ENCODE measurements at places on chromosomes 1 and 21. TPM values are rescaled to one million over a fixed set of nuclear protein-coding genes. Genes with fewer than 3 reads are reported as not detected.

S100A7A gene
- total RNA-seq: not detected

DNA sequence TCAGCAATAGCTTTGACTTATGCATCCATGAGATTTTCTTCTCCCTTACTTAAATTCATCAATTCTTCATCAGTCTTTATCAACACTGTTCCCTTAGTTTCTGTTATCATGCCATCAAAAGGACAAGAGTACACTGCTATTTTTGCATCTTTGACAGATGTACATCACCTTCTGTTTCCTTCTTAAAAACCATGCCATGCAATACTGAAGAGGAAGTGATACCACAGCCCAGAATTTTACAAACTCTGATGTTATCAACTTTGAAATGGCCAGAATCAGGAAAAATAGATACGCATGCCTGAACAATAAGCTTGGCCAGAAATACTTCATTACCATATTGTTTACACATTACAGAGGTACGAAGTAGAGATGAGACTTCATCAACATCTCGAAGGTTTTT is 21.1 kb downstream of the FMO5 start:
- no peak overlapping the region for H3K4me3 ChIP-seq
- H3K4me1 ChIP-seq: no peaks in the 10 kb centered on the region
- no peak for DNase-seq
- no peak overlapping the region for H3K27ac ChIP-seq
- H3K36me3 ChIP-seq: no peaks in the 10 kb centered on the region
- H3K27me3 ChIP-seq: no peaks in the 10 kb centered on the region

- H3K4me1 ChIP-seq: no peaks in the 10 kb centered on the region
- H3K36me3 ChIP-seq: no peaks in the 10 kb centered on the region
- H3K27me3 ChIP-seq: no peaks in the 10 kb centered on the region
- H3K27ac ChIP-seq: no peak overlapping the region
- H3K4me3 ChIP-seq: no peak overlapping the region
Observed at GRCh38 chr1:195637539-195637938, 970.7 kb downstream of the KCNT2 start.

HP1BP3 gene
- 89.1 TPM for total RNA-seq

GRCh38 chr1:53754484-53755312 is 15.7 kb upstream of the GLIS1 start:
- peak; percentile 86 for DNase-seq

OSBPL9 gene
- 82.7 TPM for total RNA-seq

Measured in GM23338 (cell line).